ENCODE measurements at places on chromosomes 3 and 15.
A peak's percentile ranks its signal among the peaks of the same experiment; 100 is the strongest.

- peak; percentile 45 for DNase-seq
Measured at GRCh38 chr3:138367911-138368310, 19.5 kb downstream of the MRAS start.

- DNase-seq: no peak
Measured at GRCh38 chr15:83413054-83413719, 34.0 kb upstream of the SH3GL3 start.

DNA sequence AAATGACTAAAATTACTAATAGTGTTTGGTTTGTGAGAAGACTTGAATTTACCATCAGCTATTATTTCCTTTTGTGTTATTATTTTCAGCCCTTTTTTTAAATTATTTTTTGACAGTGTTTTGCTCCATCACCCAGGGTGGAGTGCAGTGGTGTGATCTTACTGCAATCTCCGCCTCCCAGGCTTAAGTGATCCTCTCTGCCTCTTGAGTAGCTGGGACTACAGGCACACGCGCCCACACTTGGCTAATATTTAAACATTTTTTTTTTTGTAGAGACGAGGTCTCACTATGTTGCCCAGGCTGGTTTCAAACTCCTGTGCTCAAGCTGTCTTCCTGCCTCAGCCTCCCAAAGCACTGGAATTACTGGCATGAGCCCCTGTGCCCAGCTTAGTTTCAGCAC lies 31.7 kb upstream of the UTS2B start:
- no peak for DNase-seq

DNA sequence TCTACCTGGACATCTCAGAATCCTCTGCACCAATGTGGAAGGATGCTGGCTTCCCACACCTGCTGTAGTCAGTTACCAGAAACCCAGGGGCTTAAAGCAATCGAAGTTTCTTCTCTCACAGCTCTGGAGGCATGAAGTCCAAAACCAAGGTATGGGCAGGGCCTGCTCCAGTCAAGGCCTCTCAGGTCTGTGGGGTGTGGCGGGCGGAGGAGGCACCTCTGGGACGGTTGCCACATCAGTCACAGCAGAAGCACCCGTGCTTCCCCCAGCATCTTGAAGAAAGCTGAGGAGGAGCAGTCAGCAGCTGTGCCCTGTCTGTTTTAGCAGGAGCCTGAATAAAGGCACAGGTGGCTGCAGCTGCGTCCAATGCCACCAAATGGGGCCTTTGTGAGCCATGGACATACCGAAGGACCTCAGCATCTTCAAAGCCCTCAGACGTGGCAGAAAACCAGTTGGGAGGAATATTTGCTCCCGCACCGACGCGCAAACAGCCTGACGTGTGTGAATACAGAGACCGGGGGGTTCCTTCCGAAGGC lies 68.9 kb downstream of the TFRC start:
- no peak for DNase-seq

DNA sequence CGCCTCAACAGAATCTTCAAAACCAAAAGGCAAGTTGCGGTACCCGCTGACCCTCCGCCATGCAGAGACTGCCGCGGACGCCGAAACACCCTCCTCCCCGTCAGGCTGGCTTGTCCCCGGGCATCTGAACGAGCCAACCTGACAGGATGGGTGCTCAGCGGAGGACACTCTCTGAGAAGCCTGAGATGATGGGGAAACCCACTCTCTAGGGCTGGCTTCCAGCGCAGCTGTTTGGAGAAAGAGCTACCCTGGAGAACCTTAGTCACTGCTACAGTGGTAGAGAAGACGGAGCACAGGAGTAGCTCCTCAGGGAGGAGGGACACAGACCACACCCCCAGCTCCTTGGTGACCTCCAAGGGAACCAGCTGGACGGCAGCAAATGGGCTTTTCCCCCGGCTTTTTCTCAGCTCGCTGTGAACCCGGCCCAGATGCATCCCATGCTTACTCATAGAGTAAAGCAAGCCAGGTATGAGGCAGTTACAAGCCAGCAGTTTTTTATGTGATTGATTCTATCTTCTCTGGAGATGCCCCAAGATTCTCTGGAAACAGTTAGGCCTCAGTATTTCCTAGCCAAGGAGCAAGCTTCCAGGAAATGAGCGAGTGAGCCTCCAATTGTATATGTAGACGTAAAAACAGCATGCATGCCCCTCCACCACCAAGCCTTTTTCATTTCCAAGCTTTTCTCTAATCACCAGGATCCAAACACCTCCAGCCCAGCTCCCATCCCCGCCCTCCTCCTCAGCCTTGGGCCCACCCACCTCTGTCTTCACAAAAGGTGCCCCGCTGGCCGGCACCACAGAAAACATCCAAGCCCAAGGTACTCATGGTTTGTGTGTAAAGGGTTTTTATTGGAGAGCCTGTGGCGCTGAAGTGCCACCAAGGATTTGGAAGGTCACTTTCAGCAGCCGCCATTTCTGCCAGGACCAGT lies 38.7 kb downstream of the FAM174B start:
- DNase-seq: peak; percentile 47

DNA sequence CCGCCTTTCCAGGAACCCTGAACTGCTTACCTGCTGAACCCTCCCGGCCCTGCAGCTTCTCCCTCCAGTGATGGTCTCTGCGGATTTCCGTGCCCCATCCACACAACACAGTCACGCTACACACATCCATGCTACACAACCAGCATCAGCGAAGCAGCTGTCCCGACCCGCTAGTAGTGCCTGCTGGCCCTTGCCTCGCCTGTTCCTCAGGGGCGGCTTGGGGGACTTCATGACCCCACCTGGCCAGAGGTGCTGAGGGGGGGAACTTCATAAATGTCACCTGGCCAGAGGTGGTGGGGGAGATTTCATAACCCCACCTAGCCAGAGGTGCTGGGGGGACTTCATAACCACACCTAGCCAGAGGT lies 530 bp upstream of the TUBGCP5 start:
- DNase-seq: no peak

DNA sequence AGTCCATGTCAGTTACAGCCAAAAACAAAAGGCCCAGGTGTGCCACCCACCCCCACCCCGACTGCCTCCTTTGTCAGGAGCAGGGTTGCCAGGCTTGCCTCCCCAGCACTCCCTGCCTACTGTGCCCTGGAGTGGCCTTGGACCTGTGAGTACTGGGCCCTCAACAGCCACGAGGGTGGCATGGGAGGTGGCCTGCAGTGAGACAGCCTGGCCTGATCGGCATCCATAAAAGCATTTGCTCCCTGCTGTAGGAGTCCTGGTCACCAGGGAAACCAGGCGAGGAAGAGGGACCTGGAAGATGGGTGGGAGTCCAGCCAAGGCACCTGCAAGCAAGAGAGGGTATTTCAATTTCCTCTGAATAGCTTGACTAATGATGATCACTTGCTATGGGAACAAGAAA lies 56.4 kb upstream of the KCNMB2 start:
- no peak for DNase-seq

GRCh38 chr3:71854096-71854495 lies 69.1 kb upstream of the PROK2 start:
- no peak for DNase-seq

DNA sequence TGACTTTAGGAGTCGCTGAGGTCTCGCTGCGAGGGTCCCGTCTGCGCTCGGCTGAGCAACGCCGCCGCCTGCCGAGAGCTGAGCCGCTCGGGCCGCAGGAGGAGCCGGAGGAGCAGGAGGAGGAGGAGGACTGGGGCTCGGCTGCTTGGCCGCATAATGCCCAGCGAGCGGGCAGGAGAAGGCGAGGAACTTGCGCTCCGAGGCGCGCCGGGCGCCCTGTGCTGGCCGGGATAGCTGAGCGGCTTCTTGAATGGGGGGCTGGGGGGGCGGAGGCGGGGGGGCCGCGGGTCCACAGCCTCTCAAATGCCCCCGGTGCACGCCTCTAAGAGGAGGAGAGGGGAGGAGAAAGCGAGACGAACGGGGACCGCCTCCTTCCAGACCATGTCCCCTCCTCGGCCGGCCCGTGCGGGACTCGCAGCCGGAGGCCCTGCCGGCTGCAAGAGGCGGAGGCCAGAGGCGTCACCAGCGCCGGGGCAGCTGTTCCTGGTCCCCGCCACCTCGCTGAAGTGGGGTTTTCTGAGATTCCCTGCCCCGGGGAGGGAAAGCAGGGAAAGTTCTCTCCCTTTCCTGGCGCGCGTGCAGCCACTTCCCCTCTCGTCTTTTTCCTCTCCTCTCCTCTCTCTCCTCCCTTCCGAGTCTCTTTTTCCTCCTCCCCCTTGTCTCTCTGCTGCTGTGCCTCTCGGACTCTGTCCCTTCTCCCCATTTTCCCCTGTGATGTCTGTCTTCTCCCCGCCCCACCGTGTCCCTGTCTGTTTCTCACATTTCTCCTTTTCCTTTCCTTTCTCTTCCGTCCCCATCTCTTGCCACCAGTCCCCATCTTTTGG lies at the start of gene ADAMTS9:
ADAMTS9 (minus strand) TSS at position 220 of the 824 bp plus-strand sequence. CDS start 343 bp downstream, outside the sequence.
- DNase-seq: peak; percentile 87

GRCh38 chr3:171199473-171199829 lies 172.9 kb upstream of the SLC2A2 start:
- no peak for DNase-seq

GRCh38 chr15:80026754-80027153 lies 32.7 kb upstream of the ZFAND6 start:
- DNase-seq: no peak

GRCh38 chr3:68121287-68121686 lies 466.9 kb upstream of the SUCLG2 start:
- DNase-seq: no peak

DNA sequence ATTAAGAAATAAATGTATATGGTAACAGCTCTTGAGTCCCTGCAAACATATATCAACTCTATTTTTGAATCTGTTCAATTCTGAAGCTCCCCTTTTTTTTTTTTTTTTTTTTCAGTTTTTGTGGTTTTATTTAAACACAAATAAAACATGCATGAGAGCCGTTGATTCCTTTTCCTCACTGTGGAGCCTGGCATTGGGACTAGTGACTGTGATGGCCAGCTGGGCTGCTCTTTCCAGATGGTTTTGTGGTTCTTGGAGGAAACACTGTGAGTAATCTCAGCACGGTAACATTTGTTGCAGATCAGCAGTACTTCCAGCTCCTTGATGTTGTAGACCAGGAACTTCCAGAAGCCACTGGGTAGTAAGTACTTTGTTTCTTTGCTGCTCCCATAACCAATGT lies 15.9 kb downstream of the EMC7 start:
- DNase-seq: peak; percentile 62

- no peak for DNase-seq
Measured at GRCh38 chr3:111541391-111541790, 606 bp upstream of the CD96 start.

Measured in fibroblast of lung (primary cell).